Stimulated activated CD4-positive, alpha-beta T cell treated with anti-CD3 and anti-CD28 coated beads, Interleukin-15, amount 100 ng/mL, for 1 hour (primary cell): ENCODE measurements at places on chromosomes 16 and 17.

DNA sequence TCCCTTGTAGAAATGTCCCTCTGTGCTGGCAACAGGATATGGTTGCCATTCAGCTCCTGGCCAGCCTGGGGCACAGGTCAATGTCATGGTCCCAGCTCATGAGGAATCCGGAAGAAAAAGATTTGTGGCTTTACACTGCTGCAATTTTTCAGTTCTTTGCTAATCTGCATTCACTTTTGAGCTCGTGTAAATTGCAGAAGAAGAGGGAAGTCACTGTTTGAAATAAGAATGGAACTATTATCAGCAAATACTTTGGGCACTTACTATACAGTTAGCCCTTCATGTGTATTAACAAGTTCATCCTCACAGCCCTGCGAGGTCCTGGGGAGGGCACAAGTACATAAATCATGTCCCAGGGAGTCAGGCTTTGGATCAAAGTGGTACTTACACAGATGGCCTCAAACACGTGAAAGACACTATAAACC, 14.2 kb downstream of the SLC47A2 start:
- no peak for DNase-seq

- DNase-seq = no peak
These were observed 13.5 kb upstream of the ITGB3 start for GRCh38 chr17:47239967-47240651.

DNA sequence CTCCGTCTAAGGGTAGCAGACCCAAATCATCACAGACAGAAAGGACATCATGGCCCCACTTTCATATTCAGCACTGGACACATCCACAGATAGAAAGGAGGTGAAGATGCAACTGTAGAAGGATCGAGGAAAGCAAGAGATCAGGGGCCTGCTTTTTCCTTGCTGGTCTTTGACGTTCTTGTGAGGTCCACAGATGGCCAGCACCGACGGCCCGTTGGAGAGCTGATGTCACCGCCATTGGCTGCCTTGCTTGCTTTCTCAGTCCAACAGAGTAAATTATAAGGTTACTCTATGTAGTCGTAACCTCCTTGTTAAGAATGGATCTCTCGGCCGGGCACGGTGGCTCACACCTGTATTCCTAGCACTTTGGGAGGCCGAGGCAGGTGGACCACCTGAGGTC, 5.1 kb upstream of the RBFOX3 start:
- DNase-seq = no peak

- no peak for DNase-seq
These were observed 524 bp downstream of the IQCK start for GRCh38 chr16:19718624-19718965.

GRCh38 chr17:29720551-29720950, 97.8 kb upstream of the CORO6 start:
- no peak for DNase-seq

DNA sequence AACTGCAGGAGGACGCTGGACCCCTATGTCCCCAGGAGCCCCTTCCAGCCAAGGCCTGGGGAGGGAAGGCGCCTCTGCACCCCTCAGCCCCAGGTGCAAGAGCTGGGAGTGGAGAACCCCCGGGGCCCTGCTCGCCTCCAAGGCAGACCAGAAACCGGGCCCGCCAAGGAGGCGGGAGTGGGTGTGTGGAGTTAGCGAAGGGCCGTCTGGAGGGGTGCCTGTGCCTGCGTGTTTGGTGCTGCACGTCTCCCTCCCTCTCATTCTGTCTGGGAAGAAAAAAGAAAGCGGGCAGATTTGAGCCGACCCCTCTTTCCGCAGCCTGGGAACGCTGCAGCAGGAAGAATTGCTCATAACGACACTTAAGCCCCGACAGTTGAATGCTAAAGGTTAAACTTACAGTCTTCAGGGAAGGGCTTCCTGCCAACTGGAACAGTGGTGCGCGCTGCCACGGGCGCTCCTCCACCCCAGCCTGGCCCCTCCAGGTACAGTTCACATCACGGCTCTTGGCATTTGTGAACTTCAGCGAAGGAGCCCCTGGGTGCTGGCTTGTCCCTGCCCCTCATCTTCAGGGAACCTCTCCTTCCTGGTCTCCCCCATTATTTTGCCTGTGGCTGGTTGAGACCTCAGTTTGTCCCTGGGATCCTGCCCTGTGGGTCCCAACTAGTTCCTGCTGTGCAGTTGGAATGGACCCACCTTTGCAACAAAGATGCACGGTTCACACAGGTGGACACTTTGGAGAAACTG, 19.2 kb upstream of the ZFHX3 start:
- no peak for DNase-seq

DNA sequence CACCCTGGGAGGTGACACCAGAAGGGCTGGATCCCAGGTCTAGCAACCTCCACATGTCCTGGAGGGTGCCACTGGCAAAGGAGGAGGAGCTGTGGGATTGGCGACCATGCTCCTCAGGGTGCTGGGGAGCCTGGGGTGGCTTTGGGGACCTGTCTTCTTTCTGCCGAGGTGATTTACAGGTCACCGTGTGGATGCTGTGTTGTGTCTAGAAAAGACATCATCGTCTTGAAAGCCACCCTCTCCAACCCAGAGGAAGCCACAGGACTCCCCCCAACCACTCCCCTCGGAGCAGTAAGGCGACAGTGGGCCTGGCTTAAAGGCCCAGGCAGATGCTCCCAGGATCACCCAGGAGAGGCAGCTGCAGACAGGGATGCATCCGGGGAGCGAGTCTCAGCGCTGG, 29.7 kb upstream of the FASN start:
- no peak for DNase-seq

- DNase-seq = no peak
These were observed at the start of gene TMEM98 for GRCh38 chr17:32927724-32928585. Gene TMEM98, plus strand, starts transcription at chr17:32928153. Its CDS starts 3,376 bp downstream, at chr17:32931529.

- no peak for DNase-seq
These were observed 997.6 kb upstream of the RBFOX1 start for GRCh38 chr16:6335072-6335471.

GRCh38 chr17:43056051-43056450, 31.0 kb downstream of the RND2 start:
- no peak for DNase-seq

- no peak for DNase-seq
These were observed 839.7 kb downstream of the CDH11 start for GRCh38 chr16:64282181-64282580.

DNA sequence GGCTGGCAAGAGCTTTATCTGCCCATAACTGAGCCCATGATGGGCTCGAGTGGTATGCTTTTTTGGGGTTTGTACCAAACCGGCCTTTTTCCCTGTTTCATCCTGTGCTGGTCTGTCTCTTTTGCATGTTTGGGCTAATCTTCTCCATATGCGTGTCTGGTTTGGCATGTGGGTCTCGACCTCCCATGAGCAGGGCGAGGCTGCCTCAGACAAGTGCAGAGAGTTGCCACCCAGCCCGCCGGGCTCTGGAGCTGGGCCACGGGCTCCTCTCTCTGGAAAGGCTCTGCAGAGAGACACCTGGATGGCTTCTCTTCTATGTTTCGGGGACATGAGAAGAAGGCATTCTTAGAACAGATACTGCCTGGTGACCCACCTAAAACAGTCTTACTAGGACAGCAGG, 67.8 kb upstream of the TBX2 start:
- DNase-seq = no peak

DNA sequence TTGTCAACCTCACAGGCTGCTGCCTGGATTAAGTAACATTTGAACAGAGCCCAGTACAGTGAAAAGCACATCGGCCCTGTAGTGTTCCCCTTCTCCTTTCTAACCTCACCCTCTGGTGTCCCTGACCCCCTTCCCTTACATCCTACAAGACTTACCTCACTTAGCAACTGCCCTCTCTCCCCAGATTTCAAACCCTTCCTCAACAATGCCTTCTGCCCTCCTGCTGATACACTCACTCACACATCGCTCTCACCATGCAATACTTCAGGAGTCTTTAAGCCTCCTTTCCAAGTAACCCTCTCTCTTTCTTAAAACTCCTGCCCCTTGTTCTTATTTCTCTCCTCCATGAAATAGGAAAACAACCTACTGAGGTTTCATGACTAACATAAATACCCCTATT, 17.8 kb downstream of the ZZEF1 start:
- no peak for DNase-seq

GRCh38 chr17:21287703-21288449, 3.4 kb downstream of the MAP2K3 start:
- peak; percentile 93 for DNase-seq

DNA sequence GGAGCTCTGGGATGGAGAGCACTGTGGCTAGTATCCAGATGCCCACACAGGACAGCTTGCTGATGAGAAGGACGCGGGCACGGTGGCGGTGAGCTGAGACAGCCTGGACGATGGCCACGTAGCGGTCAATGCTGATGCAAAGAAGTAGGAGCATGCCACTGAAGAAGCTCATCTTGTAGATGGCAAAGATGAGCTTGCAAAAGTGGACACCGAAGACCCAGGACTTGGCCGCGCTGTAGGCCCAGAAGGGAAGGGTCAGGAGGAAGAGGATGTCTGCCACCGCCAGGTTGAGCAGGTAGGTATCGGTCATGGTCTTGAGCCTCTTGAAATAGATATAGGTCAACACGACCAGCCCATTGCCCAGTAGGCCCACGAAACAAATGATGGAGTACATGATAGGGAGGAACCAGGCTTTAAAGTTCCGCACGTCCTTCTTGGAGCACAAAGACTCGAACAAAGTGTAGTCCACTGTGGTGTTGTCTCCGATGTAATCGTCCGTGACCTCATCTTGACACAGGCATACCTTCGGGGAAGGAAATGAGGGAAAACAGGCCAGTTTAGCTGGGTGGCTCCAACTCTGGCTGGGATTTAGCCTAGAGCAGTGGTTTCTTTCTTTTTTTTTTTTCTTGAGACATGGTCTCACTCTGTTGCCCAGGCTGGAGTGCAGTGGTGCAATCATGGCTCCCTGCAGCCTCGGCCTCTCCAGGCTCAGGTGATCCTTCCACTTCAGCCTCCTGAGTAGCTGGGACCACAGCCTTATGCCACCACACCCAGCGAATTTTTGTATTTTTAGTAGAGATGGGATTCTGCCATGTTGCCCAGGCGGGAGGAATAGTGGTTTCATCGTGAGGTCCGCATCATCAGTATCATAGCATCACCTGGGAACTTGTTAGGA, 9.7 kb downstream of the CCR7 start:
- no peak for DNase-seq

- no peak for DNase-seq
These were observed 19.2 kb downstream of the HNF1B start for GRCh38 chr17:37725601-37726146.

GRCh38 chr16:72875291-72876031, 172.5 kb downstream of the ZFHX3 start:
- no peak for DNase-seq

DNA sequence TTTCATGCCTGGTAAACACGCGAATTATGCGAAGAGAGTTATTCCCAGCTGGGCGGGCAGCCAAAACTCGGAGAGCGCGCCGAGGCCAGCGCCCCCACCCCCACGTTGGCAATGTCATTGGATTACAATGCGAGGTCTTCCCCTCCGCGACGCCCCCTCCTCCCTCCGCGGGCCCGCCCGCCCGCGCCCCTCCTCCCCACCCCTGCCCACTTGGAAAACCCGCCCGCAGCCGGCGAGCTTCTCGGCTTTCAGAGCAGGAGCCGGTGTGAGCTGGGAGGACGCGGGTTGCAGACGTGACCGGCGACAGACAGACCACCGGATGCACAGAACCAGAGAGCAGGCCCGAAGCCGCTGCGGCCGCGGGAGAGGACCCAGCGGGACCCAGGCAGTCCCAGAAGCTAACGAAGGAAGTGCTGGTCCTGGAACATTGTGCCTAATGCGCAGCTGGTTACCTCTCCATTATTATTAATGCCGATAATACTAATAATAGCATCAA, 4.0 kb downstream of the NOG start:
- no peak for DNase-seq

DNA sequence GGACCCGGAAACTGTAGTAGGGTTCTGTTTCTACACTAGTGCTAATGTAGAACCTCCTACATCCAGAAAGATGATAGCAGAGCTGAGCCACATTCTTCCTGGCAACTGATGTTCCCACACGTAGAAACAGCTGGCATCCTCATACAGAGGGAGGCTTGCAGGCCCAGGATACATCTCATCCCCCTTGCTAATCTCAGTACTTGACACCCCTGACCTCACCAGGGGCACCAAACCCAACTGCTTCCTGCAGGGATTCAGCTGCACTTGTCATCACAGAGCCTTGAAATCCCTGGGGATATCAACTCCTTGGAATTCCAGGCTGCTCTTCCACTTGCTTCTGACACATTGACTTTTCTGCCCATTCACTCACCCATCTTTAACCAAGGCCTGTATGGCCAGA, 75.2 kb upstream of the HSBP1 start:
- no peak for DNase-seq

DNA sequence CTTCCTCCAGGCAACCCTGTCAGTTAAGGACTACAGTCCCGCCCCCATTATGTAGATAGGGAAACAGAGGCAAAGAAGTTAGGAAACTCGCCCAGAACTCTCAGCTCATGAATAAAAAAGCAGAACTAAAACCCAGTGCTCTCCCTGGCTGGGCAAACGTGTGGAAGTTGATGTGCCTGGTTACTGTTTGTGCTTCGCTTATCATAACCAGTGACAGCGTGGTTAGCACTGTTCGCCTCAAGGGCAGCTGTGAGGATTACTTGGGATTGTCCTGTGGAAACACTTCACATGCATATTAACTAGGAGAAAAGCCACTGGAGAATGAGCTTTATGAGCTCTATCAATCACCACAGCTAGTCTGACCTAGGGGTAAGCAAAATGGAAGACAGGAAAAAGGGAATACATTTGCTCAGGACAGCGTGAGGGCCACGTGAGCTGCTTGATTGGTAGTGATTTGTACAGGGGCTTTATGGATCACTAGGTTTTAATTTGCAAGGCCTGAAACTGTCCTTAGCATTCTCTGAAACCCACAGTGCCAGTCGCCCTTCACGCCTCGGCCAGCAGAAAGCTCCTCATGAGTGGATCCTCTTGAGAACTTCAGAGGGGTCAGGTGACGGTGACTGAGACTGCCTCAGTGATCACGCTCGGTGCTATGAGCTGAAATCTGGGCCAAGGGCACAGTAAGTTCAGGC, 19.9 kb downstream of the CYB5D2 start:
- no peak for DNase-seq

GRCh38 chr16:6286176-6286575, 1046.5 kb upstream of the RBFOX1 start:
- DNase-seq = no peak

DNA sequence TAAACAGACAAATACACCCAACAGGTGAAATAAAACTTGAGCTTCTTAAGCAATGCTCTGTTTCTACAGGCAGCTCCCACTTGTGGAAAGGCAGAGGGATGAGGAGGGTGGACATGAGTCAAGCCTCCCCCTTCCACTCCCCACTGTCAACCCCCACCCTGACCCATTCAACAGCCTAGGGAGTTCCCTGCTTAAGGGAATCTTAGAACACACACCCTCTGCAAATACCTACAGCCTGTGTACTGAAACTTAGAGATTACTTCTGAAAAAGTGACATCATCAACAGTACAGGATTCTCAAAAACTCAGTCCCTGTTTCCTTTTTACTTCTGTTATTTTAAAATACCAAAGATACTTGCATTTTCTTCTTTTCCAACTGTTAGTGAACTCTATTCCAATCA, 345.4 kb downstream of the SOX9 start:
- no peak for DNase-seq

GRCh38 chr16:50899951-50900350, 158.1 kb downstream of the CYLD start:
- no peak for DNase-seq
